ENCODE measurements at places on chromosomes 6 and 20. TPM values are rescaled to one million over a fixed set of nuclear protein-coding genes. Genes with fewer than 3 reads are reported as not detected.

DNA sequence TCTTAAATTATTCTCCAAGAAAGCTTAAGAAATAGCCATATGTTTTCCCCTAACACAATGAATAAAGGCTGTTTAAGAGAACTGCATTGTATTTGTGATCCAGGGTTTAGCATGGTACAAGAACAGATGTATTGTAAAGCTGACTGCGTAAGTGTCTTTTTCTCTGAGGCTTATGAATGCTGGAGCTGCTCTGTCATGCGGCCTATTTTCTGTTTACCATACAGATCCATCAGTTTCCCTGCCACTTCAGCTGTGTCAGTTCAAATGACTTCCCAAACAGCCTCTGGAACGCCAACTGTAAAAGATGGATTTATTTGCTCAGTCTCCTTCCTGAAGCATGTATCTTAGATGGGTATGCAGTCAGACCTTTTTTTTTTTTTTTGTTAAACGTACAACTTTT is 419.3 kb upstream of the HS3ST5 start:
- DNase-seq: no peak

GRCh38 chr6:112227411-112227810 is 27.0 kb downstream of the LAMA4 start:
- no peak for DNase-seq

DNA sequence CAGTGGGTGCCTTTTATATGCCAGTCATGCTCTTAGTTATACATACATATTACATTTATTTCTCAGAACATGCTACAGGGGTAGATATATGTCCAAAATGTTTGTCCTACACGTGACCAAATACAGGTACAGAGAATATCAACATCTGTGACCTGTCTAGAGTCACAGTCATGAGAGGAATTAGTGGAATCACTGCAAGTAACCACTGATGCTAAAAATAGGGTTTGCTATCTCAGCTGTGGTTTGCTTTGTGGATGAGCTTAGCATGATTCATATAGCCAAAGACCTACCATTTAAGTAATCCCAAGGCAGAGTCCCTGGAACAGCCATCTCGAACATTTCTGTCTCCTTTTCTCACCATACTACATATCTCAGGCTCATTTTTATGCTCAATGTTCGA is 32.3 kb downstream of the GSTA3 start:
- no peak for DNase-seq

DNA sequence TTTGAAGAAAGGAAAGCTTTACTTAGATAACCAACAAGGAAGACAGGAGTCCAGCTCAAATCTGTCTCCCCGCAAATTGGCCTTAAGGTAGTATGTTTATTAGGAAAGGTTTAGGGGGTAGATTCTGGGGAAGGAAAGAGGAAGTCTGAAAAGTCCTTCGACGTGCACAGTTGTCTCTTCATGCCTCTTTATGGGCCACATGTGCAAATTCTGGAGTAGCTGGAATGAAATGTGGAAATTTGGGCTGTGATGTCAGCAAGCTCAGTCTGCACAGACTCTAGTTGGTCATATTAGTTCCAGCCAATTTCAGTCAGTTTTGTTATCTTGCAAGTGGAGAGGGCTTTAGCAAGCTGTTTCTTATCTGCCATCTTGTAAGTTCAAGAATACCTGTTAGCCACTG is 50.1 kb downstream of the NUP153 start:
- no peak for DNase-seq

DNA sequence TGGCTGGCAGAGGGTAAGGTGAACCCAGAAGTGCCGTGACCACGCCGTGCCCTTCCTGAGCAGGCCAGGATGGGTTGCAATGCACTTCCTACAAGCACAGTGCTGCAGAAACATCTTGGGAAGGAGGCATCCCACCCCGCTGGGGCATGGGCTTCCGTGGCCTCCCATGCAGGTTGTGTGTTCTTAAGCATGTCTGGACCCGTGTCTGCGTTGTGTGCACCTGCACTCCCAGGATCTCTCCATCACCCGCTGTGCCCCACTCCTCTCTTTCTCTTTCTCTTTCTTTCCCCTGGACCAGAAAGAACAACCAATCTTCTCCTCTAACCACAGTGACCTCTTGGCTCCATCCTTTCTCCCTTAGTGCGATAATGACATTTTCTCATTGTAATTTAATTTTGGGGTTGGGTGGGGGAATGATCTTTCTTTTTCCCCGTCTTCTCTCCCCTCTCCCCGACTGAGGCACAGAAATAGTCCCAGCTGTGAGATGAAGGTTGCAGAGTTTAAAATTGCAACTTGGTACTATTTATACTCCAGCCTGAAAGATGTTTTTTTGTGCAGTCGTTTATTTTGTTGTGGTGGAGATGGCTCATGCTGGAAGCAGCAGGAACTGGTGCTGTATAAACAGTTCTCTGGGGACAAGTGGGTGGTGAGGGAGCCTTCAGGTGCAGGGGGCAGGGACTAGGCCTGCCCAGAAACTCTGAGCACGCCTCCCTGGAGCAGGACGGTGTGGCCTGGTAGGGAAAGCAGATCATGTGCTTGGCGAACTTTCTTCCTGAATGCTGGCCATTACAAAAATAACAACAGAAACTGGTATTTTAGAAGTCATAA is 20.5 kb downstream of the BCAS4 start:
- DNase-seq: no peak

DNA sequence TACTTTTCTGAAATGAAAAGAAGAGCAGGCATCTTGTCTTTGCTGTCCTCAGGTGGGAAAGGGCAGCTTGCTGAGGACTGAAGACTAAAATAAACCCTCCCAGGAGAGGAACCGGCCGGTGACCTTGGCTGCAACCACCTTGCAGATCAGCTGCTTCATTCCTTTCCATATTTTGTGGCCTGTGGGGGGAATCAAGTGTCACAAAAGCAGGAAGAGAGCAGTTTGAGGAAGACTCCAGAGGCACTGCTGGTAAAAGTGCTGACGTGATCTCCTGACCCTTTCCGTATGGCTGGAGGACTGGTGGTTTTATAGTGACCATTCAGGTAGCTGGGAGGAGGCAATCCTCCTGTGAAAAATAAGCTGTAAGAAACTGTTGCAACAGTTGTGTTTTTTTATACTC is 157.0 kb downstream of the PLCB4 start:
- DNase-seq: no peak

The VGLL2 gene
- total RNA-seq: 3.0 TPM

The PLCB4 gene
- total RNA-seq: 8.7 TPM

DNA sequence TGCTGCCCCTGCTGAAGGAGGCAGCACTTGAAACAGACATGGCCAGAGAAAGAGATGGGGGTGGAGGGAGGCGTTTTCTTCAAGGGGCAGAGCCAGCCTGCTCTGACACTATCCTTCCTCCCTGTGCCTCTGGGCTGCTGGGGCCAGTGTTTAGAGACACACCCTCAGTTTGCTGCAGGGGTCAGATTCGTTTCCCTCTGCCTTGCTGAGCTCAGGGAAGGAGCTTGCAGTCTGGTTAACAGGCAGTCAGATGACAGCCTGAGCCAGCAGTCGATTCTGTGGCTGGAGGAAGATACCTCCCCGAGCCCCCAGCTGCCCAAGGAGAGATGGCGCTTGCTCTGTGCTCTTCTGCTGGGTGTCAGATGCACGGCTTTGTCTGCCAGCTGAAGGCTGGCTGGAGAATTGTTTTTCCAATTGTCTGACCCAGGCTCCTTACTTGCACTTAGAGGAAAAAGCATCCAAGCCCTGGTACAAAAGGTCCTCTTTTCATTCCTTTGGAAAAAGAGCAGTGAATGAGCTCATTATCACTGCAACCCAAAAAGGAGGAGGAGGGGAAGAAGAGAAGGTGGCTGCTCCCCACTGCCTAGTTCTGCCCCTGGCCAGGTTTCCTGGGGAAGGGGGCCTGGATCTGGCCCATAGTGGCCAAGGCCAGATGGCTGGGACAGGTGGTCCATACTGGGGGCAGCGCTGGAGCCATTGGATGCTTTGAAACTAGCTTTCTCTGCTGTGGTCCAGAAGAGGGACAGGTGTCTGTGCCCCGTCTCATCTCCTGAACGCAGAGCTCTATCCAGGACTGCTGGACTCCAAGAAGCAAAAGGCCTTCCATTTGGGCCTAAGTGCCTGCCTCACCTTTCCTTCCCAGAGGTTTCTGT is 88.2 kb downstream of the TCP11 start:
- DNase-seq: no peak

- DNase-seq: no peak
These were observed 81.4 kb upstream of the DUSP22 start for GRCh38 chr6:210778-211374.

DNA sequence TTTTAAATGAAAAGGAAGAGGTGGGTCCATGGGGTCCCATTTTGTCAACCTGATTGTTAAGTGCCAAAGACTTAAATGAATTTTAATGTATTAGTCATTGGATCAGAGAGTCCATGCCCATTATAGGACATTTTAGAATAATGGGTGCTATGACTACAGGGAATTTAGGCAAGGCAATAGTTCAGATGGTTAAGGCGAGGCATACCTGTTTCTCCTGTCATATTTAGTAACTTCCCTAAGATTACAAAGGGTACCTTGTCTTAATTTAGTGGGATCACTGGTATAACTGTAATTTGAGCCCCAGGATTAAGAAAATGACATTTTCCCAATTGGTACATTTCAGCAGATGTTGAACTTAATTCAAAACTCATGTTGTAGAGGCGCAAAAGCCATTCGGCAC is 88.7 kb upstream of the RNF24 start:
- DNase-seq: no peak

- no peak for DNase-seq
These were observed 190.4 kb downstream of the PRL start for GRCh38 chr6:22106451-22106850.

The RNF217 gene
- total RNA-seq: 49.6 TPM

The FAM8A1 gene
- total RNA-seq: 18.4 TPM

The SAMD3 gene
- total RNA-seq: 3.3 TPM

DNA sequence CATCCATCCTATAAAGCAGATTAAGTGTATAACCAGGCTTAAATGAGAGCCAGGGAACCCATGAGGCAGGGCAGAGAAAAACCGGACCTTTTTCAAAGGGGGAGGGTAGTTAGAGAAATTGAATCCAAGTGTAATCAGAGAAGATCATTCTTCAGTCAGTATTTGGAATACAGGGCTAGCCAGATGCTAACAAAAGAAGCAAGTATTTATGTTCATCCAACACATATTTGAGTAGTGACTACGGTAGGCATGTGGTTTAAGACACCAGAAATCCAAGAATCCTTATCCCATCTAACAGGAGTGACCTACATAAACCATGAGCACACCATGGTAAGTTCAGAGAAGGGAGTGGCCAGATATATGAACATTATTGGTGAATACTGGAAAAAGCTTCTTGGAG is 46.8 kb upstream of the FAM83C start:
- no peak for DNase-seq

The ANGPT4 gene
- not detected for total RNA-seq
